Amniotic stem cell (primary cell): ENCODE measurements at places on chromosomes 7 and 10.

DNA sequence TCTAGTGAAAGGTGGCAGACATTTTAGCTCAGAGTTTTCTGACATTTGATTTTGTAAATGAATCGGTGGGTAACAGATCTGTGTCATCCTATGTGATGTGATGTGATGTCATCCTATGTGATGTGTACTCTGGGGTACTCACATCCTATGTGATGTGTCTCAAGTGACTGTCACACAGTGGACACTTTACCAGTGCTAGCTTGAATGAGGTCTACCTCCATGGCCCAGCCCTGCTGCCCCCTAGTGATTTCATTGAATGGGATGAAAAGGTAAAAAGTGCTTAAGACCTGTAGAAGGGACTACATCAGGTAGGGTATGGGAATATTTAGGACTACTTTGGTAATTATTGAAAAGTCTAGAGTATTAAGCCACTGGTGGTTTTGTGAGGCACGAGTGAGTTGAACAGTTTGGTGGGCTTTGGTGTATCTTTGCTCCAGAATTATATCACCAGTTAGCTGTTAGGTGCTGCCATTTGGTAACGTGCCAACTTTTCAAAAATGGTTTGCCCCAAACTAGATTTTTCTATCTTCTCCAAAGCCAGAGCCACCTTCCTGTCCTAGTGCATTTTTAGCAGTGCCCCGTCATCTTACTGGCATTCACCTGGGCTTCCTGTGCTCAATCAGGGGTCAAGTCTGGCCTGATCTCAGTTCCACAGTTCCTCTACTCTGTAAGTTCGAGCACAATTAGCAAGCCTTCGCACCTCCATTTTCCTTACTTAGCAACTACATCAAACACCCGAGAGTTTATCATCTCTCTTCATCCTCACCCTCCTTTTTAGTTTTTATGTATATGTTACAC, 9.7 kb downstream of the EIF4H start:
- DNase-seq, result no peak

DNA sequence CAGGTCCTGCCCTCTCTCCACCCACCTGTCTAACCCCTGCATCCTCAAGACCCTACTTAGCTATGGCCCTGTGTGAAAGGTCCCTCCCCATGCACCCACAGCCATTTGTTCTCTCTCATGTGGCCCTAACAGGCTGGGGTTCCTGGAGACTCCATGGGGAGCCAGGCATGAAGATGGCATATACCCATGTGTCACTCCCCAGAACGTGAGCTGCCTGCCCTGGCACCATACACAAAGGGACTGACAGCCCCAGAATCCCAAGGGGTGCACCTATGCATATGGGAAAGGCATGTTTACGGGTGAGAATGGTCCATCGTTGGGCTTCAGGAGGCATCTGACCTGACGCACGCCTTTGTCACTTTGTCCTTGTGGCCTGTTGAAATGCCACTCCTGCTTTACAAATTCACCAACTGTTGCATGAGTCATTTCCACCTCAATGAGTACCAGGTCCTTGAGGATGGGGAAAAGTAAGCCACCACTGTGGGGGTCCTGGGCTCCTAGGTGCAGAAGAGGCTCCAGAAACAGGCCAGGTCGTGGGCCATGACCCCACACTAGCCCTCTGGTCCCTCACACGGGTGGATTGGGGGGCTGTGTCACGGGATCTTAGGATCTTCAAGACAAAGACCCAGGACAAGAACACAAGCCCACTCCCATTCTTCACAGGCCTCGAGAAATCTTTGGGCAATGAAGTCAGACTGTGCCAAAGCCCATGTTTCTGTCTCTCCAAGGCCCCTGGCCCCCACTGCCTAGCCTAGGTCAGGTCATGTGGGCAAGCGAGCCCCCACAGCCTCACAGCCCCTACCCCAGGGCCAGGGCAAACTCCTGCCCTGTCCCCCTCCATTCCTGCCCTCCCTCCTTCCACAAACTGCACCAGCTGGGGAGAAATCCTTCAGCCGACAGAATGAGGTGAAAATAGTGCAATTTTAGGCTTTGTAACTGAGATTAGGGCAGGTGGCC, 8.6 kb downstream of the GPRIN2 start:
- DNase-seq, result no peak

GRCh38 chr7:47338026-47338425, 243.9 kb downstream of the TNS3 start:
- no peak for DNase-seq

DNA sequence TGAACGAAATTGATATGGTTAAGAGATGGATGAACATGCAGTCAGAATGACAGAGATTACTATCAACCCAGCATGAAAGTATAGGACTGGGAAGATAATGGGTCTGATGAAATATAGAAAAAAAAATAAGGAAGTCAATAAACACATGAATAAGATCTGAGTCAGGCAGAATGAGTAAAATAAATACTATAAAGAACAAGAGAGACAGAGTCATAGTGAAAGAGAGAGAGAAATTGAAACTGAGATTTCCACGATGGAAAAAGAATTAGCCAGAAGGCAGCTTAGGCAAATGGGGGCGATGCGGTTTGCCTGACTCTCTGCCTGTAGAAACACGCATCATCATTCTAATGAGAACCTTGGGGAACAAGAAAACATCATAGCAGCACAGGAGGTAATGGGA, 26.6 kb downstream of the SEMA3D start:
- peak; percentile 39 for DNase-seq

DNA sequence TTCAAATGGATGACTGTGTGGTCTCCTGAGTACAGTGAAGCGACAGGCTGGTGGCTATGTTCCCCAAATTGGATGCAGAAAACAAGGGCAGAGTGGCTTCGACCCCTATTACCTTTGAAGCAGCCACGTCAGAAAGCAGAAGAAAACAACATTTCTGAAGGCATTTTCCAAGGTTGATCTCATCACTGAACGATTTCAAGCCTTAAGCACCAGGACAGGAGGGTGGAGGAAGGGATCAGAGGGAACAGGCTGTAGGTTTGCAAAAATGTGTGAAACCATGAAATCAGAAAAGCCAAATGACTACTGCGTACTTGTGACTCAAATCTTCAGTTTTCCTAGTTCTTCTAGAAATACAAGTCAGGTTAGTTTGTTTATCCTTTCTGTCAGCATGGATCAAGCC, 181.0 kb upstream of the TMEM106B start:
- no peak for DNase-seq

DNA sequence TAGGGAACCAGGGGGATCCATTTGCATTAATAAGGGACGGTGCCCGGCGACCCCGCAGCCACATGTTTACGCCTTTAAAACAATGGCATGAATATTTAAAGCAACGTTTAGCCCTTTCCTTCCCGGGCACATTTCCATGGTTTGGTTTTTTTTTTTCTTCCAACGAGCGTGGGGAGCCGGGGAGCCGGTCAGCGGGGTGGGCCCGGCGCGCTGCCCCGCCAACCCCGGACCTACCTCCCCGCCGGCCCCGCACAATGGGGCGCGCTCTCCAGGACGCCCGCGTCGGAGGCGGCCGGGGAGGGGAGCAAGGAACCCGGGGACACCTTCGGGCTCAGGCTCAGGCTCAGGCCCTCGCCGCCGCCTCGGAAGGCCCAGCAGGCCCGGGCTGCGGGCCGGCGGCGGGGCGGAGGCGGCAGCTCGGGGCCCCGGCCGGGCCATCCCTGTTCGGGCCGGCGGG, 1.0 kb downstream of the SEPHS1 start:
- DNase-seq, result no peak

DNA sequence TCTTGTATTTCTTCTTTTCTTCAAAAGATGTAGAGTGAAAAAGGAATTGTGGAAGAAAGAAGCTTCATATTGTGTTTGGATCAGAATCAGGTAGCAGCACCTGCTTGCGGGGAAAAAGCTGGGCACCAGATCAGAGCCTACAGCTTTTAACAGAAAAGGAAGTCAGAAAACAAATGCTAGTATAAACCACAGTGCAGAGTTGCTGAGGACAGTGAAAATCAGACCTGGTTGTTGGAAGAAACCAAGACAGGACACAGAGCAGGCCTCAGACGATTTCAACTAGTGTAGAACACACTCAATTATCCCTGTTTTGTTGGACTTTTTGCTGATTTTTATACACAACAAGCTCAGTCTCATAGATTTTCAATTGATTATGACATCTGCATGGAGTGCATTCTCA, 221.4 kb downstream of the PTN start:
- DNase-seq, result no peak

- DNase-seq, result no peak
Observed at GRCh38 chr10:113891476-113891875, 37.0 kb downstream of the NHLRC2 start.

DNA sequence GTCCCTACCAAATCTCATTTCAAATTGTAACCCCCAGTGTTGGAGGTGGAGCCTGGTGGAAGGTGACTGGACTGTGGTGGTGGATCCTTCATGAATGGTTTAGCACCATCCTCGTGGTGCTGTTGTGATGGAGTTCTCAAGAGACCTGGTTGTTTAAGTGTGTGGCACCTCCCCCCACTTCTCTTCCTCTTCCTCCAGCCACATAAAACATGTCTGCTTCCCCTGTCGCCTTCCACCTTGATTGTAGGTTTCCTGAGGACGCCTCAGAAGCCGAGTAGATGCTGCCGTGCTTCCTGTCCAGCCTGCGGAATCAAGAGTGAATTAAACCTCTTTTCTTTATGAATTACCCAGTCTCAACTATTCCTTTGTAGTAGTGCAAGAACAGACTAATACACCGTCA, 21.0 kb downstream of the GRB10 start:
- no peak for DNase-seq

GRCh38 chr10:17344206-17344605, 110.2 kb downstream of the ST8SIA6 start:
- DNase-seq, result no peak

- no peak for DNase-seq
Observed at GRCh38 chr10:60048091-60048501, 141.7 kb upstream of the CCDC6 start.

GRCh38 chr10:77339166-77339565, 298.4 kb downstream of the KCNMA1 start:
- DNase-seq, result no peak

- DNase-seq, result no peak
Observed at GRCh38 chr10:67804395-67804678, 33.7 kb downstream of the DNAJC12 start.

DNA sequence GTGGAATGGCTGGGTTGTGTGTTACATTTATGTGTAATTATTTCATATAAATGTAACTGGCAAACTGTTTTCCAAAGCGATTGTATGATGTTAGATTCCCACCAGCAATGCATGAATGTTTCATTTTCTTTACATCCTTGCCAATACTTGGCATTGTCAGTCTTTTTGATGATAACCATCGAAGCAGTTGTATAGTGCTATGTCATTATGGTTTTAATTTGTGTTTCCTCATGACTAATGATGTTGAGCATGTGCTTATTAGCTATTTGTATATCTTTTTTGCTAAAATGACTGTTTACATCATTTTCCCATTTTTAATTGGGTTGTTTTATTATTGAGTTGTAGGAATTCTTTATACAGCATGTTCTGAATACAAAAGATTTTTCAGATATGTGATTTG, 22.3 kb downstream of the AHCYL2 start:
- no peak for DNase-seq

- no peak for DNase-seq
Observed at GRCh38 chr7:84060000-84060399, 134.6 kb downstream of the SEMA3A start.

DNA sequence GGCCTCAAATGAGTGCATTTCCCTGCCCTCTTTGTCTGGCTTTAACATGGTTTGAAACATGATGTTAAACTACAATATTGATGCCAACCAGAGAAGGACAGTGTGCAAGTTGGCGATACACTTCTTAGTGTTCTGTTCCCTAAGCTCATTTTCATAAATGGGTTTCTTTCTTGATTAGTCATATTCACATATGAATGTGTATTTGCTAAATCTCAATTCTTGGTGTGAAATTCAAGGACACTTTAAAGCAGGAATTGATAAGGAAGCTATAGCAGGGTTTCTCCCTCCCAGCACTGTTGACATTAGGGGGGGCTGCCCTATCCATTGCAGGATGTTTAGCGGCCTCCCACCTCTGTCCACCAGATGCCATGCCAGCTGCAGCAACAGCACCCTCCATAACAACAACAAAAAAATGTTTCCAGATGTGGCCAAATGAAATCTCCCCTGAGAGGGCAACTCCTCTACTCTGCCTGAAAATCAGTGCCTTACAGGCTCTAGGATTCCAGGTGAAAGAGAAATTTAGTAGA, 13.1 kb downstream of the CCNY start:
- DNase-seq, result no peak

GRCh38 chr7:16402091-16402490, 19.2 kb downstream of the CRPPA start:
- no peak for DNase-seq

DNA sequence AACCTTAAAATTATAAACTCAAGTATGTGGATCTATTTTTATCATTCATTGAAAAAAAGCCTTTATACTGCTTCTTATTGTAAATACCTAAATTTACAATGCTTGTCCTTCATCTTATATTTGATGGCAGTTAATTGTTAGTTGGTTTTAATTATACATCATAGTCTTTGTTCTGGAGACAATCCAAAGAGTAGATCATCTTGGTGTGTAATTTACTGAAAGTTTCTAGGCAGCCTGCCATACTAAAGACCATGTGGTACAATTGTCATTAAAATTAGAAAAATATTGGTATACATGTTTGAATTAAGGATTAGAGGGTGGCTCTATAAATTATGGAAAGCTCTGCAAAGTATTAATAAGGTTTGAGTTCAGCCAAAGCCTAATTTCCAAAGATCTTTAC, 231.4 kb downstream of the KCND2 start:
- no peak for DNase-seq
